Activated CD8-positive, alpha-beta memory T cell treated with anti-CD3 and anti-CD28 coated beads, Interleukin-2, amount 10 ng/mL, durations not matched to agents 7 days and 5 days (primary cell): ENCODE measurements at places on chromosomes 11 and 22. TPM values are rescaled to one million over a fixed set of nuclear protein-coding genes. Genes with fewer than 3 reads are reported as not detected.

DNA sequence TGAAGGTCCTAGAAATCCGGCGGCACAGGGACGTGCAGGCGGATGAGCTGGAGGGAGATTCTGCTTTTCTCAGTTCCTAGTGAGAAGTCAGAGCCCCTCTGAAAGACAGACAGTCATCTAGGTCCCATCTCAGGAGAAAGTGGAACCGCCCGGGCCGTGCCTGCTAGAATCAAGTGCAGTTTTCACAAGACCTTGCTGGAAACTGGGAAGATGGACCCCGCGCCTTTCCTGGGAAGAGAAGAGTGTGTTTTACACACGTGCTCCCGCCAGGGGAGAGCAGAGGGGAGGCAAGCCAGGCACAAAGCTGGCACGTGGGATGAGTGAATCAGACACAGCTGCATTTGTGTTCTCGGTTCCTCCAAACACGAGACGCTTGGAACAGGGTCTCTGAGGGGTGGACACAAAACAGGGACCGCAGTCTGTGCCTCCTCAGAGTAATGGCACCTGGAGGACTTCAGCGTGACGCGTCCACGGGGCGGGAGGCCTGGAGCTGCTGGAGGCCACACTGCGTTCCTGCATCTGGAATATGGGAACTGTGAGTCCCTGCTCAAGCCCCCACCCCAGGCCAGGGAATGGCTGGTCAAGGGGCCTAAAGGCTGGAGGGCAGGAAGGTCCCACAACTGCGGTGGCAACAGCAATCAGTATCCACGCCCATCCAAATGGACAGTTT lies 218.3 kb downstream of the BRD1 start:
- DNase-seq = no peak

DNA sequence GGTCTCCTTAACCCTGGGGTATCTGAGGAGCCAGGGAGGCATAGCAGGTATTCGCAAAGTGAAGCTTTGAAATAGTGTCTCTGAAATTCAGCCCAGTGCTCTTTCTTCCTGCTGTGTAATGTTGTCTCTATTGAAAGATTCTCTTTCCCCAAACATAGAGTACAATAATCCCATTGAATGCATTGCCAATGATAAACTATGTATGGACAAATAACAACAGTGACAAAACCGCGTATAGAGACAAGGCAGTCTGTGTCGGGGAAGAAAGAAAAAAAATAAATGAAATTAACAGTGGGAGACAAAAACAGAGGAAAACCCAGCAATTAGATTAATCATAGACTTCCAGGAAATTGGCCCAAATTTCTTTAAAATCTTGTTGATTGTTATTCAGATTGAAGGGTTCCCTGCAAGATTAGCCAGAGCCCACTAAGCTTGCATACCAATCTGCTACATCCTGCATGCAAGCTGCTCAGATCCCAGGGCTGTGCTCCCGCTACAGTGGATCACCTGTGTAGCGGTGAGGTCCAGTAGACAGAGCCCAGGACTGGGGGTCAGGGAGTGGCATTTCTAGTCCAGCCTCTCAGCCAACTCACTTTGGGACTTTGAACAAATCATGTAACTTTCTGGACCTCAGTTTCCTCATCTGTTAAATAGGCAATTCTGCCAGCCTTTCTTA lies 492.8 kb downstream of the INSC start:
- no peak for DNase-seq

DNA sequence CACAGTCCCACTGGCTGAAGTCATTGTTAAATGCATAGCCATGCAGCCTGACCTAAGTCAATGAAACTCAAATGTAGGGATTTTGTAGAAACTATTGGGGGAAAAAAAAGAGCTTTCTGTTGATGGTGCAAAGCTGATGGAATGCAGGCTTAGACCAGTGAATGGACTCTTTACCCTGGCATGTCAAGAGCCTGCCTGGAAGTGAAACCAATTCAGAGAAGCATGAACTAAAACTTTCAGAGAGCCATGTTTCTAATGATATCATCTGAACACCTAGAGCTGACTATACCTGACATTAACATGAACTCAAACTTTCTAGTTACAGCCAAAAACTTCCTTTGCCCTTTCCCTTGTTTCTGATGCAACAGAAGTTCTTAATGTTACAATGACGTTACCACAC lies 89.0 kb downstream of the APIP start:
- no peak for DNase-seq

DNA sequence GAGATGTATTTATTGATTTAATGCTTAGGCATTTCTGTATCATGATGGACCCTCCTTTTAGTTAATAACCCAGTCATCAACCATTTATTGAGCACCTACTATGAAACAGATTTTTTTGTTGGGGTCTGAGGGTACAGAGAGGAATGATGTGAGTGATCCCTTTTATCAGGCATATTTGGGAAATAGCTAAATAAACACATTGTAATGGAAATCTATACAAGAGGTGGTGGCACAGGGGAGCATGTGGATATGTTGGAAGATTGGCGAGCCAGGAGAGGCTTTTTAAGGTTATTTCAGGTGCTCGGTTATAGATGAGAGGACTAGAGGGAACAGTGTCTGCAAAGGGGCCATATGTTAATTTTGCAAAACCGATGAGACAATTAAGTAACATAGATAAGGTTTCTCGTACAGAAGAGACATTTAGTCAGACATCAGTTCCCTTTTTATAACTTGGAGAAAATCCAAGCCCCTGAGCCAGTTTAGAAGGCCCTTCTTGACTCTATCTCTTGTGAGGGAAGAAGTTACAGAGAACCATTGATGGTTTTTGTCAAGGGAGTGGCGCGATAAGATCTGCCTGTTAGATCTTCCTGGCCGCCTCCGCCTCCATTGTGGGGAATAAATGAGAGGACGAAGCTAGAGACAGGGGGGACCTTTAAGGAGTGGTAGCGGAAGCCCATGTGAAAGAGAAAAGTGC lies 2.0 kb downstream of the ATXN10 start:
- DNase-seq = no peak

- no peak for DNase-seq
These were observed 14.6 kb upstream of the TMEM123 start for GRCh38 chr11:102467080-102467708.

GRCh38 chr11:9639099-9639498 lies 24.8 kb upstream of the SWAP70 start:
- DNase-seq = no peak

GRCh38 chr22:28398981-28399380 lies 280.7 kb downstream of the TTC28 start:
- no peak for DNase-seq

DNA sequence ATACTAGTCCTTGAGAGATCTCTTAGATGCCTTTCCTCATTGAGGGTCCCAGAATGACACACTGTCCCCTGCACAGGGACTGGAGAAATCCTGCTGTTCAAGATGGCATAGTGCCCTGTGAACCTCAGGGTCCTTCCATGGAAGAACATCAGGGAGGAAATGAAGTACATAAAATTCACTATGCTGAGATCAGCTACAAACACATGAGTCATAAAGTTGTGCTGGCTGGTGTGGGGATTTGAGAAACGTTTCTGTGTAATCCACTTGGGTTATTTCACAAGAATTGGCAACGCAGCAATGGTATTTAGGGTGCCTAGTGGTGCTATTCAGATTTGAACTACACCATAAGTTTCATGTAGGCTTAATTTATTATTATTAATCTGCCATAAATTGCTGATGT lies 174.4 kb downstream of the MAML2 start:
- peak; percentile 41 for DNase-seq

DNA sequence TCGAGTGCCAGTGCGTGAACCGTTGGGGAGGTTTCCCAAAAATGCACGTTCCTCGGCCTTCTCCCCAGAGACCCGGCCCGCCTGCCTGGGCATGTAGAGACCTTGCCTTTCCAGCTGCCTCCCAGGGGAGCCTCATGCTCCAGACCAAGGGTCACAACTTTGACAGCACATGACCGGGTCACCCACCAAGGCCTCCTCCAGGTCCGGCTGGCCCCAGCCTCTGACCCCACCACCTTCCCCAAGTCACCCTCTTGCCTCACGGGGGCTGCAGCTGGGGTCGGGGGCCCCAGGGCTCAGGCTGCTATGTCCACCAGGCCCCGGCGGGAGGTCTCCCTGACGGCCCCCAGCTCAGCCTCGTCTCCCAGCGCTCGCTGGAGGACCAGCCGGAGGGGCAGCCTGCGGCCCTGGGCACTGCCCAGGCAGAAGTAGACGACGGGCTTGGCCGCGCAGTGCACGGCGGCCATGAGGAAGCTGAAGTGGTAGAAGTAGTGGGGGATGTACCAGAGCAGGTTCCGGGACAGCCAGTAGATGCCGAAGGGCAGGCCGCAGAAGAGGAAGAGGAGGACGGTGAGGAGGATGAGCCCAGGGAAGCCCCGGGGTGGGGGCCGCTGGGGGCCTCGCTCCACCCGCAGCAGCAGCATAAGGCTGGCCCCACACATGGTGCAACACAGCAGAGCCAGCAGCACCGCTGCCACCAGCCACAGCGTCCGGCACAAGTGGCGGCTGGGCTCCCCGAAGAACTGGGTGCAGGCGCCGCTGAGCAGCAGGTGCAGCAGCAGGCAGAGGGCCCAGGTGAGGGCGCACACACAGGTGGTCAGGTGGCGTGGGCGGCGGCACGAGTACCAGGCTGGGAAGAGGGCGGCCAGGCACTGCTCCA lies 4.4 kb downstream of the MRGPRE start:
- DNase-seq = no peak

GRCh38 chr11:122864386-122865115 lies 18.0 kb upstream of the JHY start:
- DNase-seq = no peak

DNA sequence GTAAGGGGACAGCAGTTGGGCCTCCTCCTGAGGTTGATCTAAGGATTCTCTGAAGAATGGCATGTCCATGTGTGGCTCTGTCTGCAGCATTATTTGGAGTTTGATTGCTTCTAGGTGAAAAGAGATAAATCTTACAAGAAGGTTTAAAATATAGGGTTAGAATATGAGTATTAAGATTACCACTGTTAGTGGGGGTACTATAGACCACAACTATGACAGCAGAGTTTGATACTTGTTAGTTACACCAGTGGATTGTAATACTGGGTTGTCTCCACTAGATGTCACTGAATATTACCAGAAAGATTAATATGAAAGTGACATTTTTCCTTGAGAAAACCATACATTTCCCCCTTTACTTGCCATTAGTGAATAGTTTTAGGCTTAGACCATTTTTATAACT lies 47.9 kb downstream of the ZNF280B start:
- DNase-seq = no peak

DNA sequence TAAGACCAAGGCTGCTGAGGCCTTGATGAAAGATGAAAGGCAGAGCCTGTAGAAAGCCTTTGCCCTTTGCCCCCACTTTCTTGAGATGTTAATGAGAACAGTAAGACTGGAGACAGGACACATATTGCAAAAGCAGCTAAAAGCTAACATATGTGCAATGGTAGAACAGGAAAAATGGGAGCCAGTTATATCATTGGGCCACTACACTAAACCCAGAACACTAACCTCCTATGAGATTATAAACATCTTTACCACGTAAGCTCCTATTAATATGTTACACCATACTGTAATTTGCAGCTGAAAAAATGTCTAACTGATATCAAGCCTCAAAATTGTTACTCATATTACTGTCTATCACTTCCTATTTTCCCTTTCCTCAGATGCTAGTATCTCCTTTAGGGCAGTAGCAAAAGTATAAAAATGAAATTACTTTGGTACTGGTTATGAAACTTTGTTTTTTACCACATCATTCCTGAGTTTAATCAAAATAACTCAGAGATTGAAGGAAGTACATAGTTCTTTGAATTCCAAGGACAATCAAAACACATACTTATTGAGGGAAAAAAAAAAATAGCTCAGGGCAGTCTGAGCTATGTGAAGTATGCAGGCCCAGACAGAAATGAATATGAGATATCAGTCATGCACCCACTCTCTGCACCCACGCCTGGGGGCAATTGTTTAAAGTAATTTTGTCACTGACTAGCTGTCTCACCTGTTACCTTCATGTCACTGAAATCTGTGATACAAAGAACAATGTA lies 9.1 kb downstream of the HPS5 start:
- DNase-seq = no peak

GRCh38 chr11:71388637-71389235 lies 59.5 kb downstream of the DHCR7 start:
- peak; percentile 48 for DNase-seq

DNA sequence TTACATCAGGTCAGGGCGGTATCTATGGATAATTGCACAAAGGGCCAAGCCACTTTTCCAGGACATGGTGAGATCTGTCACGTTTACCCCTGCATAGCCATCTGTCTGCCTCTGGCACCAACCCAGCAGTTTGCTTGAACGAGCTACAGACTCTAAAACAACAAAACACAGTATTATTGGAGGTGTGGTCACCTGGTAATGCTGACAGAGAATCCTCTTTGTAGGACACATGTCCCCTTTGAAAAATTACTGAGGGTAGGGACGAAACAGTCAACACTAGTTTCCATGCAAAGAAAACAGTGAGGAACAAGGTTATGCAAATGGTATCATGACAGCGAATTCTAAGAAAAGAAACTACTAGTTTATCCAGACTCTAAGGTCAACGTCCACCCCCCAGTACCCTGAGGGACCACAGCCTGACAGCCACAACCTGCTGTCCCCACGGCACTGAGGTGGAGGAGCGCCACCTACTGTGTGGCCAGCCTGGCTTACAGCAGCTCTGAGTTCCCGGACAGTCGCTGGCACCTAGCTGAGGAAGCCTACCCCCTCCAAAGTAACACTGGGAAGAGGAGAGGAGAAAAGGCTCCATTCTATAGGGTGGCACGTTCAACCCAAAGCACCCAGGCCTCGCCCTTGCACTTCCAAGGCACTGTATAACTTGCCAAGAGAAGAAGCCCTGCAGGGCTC lies 117.4 kb upstream of the BID start:
- DNase-seq = no peak

DNA sequence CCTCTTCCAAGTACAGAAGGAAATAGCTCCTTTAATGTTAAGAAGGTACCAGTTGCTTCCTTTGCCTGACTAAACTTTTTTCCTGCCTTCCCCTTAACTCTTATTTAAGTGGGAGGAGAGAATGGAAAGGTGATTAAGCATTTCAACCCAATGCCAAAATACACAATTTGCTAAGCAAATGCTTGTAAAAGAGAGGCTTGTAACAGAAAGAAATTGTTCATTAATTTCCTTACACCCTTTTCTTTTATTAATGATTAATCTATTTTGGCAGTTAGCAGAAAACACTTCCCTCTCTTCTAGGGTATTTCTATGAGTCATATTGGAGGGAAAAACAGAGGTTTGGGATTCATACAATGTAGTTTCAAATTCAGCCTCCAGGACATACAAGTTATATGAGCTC lies 427.6 kb upstream of the FAT3 start:
- DNase-seq = no peak

The NCF4 gene
- total RNA-seq = 77.9 TPM

The WNT7B gene
- not detected for total RNA-seq

The KRTAP5-10 gene
- not detected for total RNA-seq

The TRABD gene
- total RNA-seq = 141 TPM

The CTTN gene
- total RNA-seq = 1.0 TPM

The SAA4 gene
- not detected for total RNA-seq
